Osteoblast (primary cell): ENCODE measurements at places on chromosomes 13 and 19. TPM values are rescaled to one million over a fixed set of nuclear protein-coding genes. Genes with fewer than 3 reads are reported as not detected.
A peak's percentile ranks its signal among the peaks of the same experiment; 100 is the strongest.

DNA sequence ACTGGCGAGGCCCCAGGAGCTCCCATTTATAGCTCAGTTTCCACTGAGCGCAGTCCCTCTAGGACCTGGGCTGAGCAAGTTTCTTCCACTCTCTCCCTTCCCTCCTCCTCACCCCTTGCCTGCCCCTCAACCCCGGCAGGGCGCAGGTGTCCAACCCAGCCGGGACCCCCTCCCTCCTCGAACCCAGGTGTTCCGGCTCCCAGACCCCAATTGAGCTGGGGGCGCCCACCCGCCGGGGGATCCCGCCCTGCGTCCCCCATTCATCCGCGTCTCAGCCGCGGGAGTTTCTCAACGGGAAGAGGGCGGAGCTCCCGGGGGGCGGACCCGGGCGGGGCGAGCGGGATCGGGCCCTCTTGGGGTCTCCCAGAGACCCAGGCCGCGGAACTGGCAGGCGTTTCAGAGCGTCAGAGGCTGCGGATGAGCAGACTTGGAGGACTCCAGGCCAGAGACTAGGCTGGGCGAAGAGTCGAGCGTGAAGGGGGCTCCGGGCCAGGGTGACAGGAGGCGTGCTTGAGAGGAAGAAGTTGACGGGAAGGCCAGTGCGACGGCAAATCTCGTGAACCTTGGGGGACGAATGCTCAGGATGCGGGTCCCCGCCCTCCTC lies at the start of gene KIRREL2:
Gene KIRREL2, plus strand, starts transcription at position 366 of the 604 bp plus-strand sequence. Its CDS starts 209 bp downstream, at position 575.
- peak; percentile 85 for DNase-seq

DNA sequence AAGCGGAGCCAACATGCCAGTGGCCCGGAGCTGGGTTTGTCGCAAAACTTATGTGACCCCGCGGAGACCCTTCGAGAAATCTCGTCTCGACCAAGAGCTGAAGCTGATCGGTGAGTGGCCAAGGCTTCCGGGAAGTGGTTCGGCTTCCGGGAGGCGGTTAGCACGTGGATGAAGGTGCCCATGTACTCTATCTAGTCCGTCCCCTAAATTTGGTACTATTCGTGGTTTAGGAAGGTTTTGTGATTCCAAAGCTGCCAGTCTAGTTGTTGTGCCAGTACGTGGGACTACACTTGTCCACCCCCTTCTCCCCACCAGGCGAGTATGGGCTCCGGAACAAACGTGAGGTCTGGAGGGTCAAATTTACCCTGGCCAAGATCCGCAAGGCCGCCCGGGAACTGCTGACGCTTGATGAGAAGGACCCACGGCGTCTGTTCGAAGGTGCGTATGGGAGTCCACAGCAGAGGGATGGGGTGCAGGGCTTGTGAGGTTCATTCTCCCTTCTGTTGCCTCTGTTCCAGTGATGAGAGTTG lies 579 bp downstream of the RPS9 start:
- no peak for DNase-seq

DNA sequence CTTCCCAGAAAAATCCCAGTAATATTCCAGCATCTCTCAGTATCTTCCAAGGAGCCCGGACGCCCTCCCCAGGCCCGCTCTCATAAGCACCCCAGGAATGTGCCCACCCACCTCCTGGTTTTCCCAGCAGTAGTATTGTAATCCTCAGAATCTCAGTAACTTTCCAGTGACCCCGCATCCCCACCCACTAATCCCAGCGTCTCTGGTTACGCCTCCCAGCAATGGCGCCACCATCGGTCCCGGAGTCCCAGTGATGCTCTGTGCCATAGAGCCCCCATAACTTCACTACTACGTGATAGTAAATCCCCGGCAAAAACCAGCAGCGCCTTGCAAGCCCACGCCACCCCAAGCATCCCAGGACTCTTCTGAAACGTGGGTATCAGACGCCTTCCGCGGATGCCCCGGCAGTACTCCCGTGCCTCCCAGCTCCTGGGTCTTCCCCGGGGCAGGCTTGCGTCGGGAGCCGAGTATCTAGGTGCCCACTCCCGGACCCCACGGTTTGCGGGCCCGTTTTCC lies 928 bp upstream of the PNPLA6 start:
- peak; percentile 98 for DNase-seq

FUT3 gene
- total RNA-seq, result not detected in 2 replicates

DNA sequence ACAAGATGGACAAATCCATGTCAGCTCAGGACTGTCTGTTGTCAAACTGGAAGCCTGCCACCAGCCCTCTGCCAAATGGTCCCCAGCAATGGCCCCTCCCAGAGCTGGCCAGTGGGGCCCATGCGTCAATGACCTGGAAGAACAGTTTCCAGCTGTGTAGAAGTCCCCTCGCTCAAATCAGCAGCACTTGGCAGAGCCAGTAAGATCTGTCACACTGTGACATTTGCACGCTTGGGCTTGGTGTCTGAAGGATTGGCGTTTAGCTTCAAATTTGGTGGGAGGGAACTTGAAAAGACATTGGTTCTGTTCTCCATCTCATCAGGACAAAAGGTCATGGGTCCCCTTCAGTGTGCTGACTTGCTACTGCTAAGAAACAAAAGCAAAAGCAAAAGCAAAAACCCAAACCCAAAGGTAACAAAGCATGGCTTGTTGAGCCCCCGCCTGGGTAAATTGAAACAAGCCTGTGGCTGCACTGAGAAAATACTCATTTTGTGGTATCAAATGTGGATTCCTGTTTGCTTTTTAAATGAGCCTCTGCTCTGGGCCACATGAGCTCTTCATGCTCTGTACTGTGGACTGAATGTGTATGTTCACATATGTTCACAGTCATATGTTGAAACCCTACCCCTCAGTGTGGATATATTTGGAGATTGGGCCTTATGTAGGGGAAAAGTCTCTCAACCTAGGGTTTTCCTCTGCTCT lies 253.6 kb upstream of the MAB21L1 start:
- DNase-seq, result no peak

DNA sequence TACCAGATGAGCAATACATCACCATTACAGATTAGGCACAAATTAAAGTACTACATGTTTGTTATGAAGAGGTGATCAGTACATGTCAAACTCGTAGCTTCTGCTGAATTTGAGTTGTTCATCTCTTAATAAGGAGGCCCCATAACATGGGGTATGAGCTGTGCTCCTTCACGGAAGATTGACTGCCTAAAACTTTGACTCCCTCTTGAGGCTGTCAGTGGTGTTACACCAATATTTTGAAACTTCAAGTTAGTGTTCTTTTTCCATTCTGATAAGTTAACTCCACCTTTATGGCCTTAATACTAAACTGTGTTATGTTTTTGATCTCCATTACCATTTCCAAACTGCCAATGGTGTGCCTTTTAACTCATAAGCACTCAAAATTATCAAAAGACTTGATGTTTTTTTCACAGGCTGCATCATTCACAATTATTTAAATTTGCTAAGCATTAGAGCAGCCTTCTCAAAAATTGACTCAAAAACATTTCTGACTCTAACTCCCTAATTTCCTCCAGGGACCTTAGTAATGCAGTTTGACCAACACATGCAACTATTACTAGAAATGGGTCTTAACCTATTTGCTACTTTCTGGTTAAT lies 1591.5 kb downstream of the PCDH9 start:
- DNase-seq, result peak; percentile 58

SPINT2 gene
- total RNA-seq, result 1.8 and 2.2 TPM in 2 replicates

CDX2 gene
- not detected in 2 replicates for total RNA-seq

DNA sequence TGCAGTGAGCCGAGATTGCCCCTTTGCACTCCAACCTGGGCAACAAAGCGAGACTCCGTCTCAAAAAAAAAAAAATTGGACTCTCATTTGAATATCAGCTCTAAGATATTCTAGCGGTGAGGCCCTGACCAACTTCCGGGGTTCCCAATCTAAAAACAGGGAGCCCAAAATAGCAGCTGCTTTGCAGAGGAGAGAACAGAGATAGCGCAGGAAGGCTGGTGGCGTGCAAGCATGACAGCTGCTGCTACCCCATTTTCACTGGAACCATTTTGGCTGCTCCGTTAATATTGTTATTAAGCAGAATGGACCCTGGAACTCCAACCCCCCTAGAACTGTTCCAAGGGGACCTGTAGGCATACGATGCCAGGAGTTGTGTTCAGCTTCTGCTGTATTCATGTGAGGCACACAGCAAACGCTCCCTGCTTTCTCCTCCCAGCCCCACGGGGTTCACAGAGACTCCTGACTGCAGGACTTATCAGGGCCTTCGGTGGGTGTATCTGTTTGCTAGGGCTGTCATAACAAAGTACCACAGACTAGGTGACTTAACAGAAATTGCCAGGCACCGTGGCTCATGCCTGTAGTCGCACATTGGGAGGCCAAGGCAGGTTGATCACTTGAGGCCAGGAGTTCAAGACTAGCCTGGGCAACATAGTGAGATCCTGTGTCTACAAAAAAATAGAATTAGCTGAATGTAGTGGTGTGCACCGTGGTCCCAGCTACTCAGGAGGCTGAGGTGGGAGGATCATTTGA lies 11.5 kb downstream of the STXBP2 start:
- DNase-seq, result peak; percentile 68
